ENCODE measurements at places on chromosomes 4 and X. TPM values are rescaled to one million over a fixed set of nuclear protein-coding genes. Genes with fewer than 3 reads are reported as not detected.

SRD5A3 gene
- total RNA-seq: 16.2 TPM

- DNase-seq: no peak
These were observed 32.8 kb upstream of the ARHGAP36 start for GRCh38 chrX:131025336-131025735.

- no peak for DNase-seq
These were observed 7.0 kb upstream of the TET2 start for GRCh38 chr4:105139646-105140045.

- no peak for DNase-seq
These were observed 99.3 kb downstream of the TEX11 start for GRCh38 chrX:70808942-70809940.

TNMD gene
- 1.1 TPM for total RNA-seq

DNA sequence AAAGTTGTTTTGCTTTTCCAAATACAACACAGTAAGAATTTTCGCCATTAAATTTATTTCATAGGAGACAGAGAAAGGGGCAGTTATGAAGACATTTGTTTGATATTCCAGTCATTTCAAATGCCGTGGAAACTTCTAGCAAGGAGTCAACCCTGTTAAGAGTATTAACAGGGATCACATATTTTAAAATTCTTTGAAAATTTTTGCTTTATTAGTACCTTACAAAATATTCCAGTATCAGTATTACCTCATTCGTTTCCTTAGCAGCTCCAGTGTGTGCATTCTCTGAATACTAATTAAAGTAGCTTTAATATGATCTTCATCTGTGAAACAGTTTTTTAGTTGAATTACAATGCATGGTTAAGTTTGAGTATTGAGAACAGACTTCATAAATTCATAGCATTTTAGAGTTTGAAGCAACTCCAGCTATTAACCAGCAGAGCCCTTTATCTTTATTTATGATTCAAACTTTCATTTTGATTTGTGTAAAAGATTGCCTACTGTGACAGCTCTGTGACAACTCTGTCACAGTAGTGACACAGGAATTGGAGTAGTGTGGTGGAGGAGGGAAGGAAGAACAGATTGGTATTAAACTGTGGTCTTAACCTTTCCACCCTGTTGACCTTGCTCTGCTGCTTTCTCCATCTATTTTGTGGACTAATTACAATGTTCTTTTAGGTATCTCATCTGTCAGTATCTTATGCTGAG is 86.3 kb downstream of the PDLIM5 start:
- DNase-seq: no peak

DNA sequence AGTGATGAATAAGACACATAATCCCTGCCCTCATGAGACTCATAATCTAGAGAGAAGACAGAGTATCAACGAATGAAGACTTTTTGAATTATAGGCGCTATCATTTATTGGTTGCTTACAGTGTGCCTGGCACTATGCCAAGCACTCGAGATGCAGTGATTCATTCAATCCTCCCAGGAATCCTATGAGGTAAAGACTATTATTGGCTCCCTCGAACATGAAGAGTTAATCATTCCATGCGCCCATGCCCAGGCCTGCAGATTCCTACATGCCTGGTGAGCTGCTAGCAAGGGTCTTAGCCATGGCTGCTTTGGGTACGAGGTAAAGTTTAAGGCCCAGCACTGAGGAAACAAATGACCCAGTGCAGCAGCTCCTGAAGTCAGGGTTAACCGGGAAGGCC is 47.0 kb downstream of the TEX13B start:
- no peak for DNase-seq

- DNase-seq: no peak
These were observed 61.2 kb upstream of the CITED1 start for GRCh38 chrX:72366701-72367454.

DNA sequence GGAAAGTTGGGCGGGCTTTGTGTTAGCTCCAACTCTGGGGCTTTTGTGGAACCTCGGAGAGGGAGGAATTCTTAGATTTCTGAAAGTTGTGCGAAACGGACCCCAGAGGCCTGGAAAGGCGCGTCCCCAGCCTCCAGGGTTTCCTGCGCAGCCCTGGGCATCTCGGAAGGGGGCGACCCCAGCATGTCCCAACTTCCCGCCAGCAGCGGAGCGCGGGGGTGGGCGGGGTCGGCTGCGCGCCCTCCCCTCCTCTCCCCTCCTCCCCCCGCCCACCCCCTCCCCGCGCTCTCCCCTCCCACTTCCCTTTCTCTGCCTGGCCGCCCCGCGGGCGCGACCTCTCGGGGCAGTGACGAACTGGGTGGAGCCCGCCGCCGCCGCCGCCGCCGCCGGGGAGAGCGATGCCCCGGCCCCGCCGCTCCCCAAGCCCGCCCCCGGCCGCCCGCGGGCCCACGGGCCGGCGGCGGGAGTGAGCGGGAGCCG is 16.8 kb downstream of the PTTG2 start:
- peak; percentile 85 for DNase-seq

GRCh38 chr4:64272432-64272831 is 136.8 kb downstream of the TECRL start:
- no peak for DNase-seq

TLR3 gene
- total RNA-seq: 29.0 TPM

DGAT2L6 gene
- not detected for total RNA-seq

GRCh38 chrX:45264865-45265264 is 64.2 kb upstream of the DIPK2B start:
- no peak for DNase-seq

MAGEE2 gene
- not detected for total RNA-seq

DNA sequence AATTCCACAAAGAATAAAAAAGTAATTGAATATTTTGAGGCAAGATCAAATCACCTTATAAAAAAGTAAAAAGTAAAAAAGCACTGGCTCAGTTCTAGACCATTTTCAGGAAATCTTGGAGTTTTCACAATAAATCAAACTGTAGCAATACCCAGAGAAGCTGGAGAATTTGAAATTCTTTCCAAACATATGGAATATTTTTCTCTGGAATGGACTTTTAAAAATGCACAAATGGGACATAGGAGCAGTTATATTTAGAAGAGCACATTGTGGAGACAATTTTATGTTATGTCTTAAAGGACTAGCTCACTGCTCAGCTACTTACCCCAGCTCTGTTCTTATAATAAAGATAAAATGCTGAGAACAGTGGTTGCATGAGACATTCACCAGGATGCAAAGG is 211.9 kb upstream of the KIT start:
- no peak for DNase-seq

GRCh38 chrX:84336646-84337045 is 148.6 kb upstream of the RPS6KA6 start:
- DNase-seq: no peak

DNA sequence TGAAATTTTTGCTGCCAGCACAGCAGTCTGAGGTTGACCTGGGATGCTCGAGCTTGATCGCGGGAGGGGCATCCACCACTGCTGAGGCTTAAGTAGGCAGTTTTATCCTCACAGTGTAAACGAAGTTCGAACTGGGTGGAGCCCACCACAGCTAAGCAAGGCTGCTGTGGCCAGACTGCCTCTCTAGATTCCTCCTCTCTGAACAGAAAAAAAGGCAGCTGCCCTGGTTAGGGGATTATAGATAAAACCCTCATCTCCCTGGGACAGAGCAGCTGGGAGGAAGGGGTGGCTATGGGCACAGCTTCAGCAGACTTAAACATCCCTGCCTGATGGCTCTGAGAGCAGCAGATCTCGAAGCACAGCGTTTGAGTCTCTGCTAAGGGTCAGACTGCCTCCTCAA is 314.6 kb downstream of the STPG2 start:
- DNase-seq: no peak

GRCh38 chrX:106378616-106379015 is 210.5 kb downstream of the PWWP3B start:
- DNase-seq: no peak

DNA sequence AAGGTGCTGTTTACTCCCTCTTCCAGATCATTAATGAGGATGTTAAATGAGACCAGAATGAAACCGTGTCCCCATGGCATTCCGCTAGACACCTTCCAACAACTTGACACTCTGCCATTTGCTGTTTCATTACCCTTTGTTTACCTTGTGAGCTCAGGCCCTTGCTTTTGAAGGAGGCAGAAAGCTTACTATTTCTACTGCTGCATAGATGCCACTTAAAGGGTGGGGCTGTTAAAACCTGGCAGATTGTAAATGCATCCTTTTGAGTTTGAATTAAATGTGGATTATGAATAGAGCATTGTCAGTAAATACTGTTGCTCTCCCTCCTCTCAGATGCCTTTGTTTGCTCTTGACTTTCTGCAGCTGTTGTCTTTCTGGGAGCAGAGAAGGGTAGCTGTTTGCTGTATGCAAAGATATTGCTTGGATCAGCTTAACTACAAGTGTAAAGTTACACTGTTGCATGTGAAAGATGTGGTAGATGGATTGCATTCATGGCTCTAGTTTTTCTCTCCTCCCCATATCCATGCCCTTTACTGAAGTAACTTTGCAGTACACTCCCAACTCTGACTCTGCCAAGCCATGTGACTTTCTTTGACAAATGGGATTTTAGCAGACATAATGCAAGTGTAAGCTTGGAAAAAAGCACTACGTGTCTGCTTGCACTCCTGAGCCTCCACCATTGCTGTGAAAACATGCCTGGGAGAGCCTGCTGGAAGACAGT is 75.0 kb upstream of the DHX15 start:
- DNase-seq: no peak

DNA sequence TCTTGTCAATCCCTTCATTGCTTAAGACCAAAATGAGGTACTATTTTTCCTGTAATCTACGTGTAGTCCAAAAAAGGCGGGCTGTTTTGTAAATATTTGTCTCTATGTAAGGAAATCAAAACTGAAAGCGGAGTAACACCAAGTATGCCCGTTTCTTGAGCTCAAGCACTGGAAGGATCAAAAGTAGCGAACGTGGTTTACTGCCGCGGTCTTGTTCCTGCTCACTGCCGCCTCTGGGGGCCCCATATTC is 71.5 kb downstream of the AFF1 start:
- DNase-seq: no peak

DNA sequence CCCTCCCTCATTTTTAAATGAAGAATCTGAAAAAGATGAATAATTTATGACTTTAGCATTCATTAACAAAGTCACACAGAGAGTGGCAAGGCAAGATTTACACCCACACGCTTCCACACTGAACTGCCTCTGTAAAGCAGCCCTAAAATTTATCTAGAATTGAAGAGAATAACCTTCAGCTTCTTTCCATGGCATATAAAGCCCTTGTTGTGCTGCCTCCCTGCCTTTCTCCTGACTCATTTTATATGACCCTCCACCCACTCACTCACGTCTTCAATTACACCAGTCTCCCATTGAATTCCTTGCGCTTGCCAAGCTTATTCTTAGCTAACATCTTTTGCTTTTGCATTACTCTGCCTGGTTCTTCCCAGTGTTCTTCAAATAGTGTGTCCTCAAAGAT is 2649.3 kb downstream of the PCDH7 start:
- no peak for DNase-seq

DNA sequence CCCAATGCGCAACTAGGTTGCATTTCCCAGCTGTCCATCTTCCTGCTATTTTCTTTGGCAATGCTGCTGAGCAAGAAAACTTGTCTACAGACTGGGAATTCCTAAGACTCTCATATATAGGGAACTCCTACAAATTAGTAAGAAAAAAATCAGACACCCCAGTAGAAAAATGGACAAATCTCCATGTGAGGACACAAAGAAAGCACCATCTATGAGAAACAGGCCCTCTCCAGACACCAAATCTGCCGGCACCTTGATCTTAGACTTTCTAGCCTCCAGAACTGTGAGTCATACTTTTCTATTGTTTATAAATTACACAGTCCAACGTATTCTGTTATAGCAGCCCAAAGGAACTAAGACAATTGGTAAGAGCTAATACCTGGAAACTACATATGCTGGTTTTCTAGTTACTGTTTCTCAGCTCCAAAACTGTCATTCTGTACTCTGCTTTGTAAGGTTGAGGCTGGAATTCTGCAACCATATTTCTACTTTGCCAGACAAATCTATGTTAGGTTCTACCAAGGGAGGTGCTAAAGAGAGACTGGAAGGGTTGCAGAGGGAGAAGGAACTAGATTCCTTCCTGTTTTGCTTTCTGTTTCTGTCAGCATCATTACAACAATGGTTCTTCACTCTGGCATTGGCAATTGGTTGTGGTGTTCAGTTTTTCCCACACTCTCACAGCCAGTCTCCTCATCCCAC is 35.7 kb upstream of the FAM241A start:
- DNase-seq: no peak

Data from left colon (tissue), 2 donors.